Stimulated activated CD4-positive, alpha-beta T cell treated with anti-CD3 and anti-CD28 coated beads, Interleukin-15, amount 100 ng/mL, for 24 hours (primary cell): ENCODE measurements at places on chromosomes 3 and 15.

DNA sequence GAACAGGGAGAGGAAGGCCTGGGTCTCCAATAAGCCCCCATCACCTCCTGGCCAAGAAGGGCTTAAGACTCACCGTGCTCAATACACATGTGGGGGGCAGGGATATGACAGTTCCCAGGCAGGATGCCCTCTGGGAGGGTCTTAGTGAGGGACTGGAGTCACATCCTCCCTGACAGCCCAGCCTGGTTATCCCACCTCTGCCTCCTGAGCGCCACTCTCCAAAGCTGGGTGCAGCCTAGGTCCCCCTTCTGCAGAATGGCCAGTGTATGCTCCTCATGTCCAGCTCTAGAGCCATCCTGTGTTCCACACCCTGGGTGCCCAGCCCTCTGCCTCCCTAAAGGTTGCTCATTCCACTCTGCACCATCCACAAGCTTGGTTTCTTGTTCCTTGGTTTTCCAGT is 1.2 kb upstream of the SHISA5 start:
- DNase-seq = no peak

DNA sequence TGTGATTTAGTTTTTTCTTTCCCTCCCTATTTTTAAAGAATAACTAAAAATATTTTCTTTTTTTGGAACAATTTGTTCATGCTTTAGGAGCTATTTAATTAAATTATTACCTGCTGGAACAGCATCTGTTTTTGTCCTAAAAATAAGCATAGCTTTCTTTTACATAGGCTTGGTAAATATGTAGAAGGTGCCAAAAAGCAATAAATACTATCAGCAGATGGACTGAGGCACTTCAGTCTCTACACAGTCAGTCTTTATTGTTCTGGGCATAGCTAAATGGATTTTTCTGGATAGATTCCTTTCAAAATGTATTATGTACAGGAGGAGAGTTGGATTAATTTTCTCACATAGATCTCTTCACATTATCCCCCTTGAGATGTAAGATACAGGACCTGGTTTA is 223.5 kb downstream of the NAALADL2 start:
- no peak for DNase-seq

DNA sequence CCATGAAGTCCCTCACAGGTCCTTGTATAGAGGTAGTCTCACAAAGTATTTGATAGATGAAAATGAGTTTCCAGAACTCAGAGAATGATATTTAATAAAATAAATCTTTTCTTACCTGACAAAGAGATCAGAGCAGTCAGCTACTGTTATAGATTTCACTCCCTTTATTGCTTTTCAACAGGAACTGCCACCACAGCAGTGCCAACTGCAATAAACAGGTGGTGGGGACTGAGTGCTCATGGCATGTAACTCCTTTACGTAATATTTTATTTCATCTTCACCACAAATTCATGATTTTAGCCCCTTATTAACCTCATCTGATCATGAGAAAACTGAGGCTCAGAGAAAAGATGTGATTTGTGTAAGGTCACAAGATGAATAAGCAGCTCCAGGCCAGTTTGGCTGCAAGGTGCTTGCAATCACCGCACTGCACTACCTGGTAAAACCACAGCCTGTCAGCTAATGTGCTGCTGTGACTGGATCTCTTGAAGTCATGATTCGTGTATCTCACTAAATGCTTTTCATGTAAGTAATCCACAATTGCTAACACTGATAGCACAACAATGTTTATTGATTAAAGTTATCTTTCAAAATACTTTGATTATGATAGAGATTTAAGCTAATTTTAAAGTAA is 78.8 kb downstream of the WNT5A start:
- no peak for DNase-seq

DNA sequence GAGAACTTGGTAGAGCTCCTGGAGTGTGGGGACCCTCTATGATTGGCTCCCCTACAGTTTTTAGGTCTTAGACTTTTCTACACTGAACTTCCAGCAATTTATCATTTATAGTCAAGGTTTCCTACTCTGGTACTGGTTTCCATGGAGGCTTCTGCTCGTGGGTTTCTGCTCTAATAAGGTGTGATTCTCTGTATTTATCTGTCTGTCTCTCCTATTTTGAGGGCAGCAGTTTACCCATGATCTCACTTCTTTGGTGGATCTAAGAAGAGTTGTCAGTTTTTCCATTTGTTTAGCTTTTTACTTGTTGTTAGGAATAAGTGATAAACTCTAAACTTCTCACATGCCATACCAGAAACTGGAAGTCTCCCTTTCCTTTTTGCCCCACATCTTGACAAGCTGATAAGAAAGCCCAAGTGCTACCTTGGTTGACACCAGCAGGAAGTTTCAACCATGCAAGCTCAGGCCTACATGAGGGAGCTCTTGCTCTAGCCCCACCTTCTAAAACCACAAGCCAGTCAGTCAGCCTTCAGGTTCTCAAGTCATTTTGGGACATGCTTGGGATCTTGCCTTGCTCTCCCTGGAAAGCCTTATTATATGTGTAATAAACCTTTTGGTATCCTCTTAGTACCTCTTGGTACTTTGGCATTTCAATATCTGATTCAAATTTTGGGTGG is 10.0 kb downstream of the TIMMDC1 start:
- peak; percentile 43 for DNase-seq

DNA sequence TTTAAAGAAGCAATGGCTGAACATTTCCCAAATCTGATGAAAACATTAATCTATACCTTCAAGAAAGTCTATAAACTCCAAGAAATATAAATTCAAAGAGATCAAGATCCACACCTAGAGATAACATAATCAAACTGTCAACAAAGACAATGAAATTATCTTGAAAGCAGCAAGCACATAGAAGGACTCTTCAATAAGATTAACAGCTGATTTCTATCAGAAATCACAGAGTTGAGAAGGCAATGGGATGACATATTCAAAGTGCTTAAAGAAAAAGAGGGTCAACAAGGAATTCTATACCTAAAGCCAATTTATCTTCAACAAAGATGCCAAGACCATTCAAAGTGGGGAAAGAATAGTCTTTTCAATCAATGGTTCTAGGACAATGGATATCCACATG is 41.1 kb upstream of the LAMP3 start:
- no peak for DNase-seq

GRCh38 chr15:83514584-83514983 is 67.4 kb downstream of the SH3GL3 start:
- DNase-seq = no peak

DNA sequence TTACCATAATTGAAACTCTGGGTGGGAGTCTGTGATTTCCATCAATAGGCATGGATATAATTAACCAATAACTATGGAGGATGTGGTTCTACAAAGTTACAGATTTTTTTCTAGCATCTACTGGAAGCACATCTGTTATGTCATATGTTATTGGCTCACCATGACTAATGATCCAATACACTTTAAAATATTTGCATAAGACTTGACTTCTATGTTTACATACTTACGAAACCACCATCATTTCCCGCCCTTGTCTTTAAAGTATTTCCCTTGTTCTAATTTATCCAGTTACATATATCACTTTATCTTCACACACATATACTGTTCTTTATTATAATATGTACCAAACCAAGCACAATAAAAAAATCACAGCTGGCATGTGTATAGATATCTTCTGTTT is 380.3 kb upstream of the CBLB start:
- DNase-seq = no peak

- no peak for DNase-seq
These were observed 28.8 kb upstream of the SHC4 start for GRCh38 chr15:48992545-48992944.

GRCh38 chr3:99633887-99634558 is 4.4 kb upstream of the COL8A1 start:
- DNase-seq = no peak
